ENCODE measurements at places on chromosomes 13 and 19. TPM values are rescaled to one million over a fixed set of nuclear protein-coding genes. Genes with fewer than 3 reads are reported as not detected.
A peak's percentile ranks its signal among the peaks of the same experiment; 100 is the strongest.

GRCh38 chr19:49132974-49133609 is 13.7 kb downstream of the PPFIA3 start:
- no peak for DNase-seq

GRCh38 chr13:45337803-45338202 is 3.2 kb downstream of the TPT1 start:
- no peak for DNase-seq

GRCh38 chr19:41997121-41997850 is 3.3 kb upstream of the ATP1A3 start:
- DNase-seq = peak; percentile 77

GRCh38 chr13:22690756-22691155 is 490.0 kb upstream of the SGCG start:
- no peak for DNase-seq

- no peak for DNase-seq
Observed at GRCh38 chr19:30340771-30341561, 31.2 kb upstream of the ZNF536 start.

- DNase-seq = no peak
Observed at GRCh38 chr19:11288349-11288748, 7.6 kb upstream of the TSPAN16 start.

The ZNF799 gene
- total RNA-seq = 7.4 TPM

- DNase-seq = no peak
Observed at GRCh38 chr19:11247391-11247790, 8.0 kb downstream of the ANGPTL8 start.

DNA sequence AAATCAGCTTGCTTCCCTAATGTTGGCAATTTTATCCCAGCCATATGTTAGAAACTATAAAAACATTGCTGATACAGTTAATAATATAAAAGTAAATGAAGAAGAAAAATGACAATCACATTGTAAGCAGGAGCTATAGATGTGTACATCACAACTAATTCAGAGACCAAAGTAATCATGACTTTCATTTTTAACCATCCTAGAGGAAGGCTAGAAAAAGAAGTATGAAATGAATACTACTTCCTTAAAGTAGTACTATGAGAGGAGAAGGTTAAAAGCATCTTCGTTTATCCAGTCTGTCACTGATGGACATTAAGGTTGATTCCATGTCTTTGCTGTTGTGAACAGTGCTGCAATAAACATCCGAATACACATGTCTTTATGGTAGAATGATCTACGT is 135.5 kb downstream of the IRS2 start:
- no peak for DNase-seq

DNA sequence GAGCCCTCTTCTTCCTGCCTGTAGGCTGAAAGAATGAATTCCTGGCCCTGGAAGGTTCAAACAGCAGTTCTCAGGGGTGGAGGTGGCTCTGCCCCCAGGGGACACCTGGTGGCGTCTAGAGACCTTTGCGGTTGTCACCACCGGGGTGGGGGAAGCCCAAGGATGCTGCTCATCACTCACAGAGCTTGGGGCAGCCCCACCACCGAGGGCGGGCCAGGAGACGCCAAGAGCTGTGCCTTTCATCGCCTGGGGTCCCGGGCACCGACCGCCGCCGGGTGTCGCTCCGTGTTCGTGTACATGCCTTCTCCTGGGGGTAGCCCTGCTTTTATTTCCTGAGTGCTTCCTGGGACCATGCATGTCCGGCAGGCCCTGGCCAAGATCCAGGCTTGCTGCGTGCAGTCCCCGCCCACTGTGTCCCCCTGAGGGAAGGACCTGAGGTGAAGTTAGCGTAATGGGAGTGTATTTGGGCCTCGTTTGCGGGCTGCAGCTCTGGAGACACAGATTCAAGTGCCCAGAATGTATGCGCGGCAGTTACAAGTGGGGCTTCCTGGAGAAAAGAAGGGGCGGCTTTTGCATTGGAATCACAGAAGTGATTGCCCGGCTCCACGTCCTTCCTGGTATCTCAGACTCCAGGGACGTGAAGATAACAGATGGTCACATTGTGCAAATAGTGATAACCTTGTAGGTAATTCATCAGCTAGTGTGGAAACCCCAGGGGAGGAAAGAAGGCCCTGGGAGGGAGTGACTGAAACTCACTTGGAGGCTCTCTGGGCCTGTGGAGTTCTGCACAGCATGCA is 7.8 kb downstream of the DOT1L start:
- DNase-seq = peak; percentile 43

DNA sequence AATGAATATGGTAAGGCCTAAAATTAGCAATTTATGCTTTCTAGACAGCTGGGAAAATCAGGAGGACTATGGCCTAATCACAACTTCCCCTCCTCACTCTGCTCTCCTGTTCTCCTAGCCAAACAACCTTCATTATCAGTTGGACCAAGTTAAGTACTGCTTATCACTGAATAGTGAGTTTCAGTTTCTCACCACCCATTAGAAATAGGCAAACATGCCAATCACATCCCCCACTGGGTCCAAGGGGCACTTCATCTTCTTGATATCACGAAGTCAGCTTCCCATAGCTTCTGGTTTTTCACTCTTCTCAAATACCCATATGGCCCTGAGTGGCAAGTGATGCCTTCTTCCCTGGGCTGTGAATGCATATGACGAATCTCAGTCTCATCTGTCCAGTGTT is 689.6 kb downstream of the SLITRK5 start:
- no peak for DNase-seq

DNA sequence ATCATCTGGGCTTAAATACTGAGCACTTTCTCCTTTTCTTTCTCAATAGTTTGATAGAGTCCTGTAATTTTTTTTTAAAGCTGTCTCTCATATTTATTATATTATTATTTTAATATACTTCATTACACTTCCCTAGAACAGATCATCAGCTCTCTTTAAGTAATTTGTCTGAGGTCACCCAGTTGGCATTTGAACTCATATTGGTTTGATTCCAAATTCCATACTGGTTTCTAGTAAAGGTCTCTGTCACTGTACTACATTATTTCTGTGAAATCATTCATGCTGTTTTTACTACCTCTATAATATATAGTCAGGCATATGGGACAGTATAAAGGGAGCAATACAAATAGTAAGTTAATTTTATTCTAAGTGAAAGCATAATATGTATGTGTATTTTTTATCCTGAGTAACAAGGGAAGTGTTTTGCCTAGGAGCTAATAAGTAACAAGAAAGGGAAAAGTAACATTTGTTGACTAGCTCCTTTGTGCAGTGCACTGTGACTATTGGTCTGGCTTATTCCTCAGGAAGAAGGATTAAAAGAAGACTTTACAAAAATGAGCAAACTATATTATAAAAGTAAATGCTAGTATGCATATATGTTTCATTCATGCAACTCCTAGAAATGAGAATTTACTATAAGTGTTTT is 14.3 kb downstream of the LPAR6 start:
- no peak for DNase-seq
